ENCODE measurements at places on chromosomes 1 and 21.

DNA sequence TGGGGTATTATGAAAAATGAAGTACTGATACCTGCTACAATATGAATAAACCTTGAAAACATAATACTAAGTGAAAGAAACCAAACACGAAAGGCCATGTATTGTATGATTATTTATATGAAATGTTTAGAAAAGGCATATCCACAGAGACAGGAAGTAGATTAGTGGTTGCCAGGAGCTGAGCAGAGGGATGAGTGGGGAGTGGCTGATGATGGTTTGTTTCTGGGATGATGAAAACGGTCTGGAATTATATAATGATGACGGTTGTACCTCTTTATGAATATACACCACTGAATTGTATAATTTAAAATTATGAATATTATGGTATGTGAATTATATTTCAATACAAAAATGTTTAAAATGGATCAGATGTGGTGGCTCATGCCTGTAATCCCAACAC, 63.8 kb upstream of the MPC2 start:
- no peak for DNase-seq

DNA sequence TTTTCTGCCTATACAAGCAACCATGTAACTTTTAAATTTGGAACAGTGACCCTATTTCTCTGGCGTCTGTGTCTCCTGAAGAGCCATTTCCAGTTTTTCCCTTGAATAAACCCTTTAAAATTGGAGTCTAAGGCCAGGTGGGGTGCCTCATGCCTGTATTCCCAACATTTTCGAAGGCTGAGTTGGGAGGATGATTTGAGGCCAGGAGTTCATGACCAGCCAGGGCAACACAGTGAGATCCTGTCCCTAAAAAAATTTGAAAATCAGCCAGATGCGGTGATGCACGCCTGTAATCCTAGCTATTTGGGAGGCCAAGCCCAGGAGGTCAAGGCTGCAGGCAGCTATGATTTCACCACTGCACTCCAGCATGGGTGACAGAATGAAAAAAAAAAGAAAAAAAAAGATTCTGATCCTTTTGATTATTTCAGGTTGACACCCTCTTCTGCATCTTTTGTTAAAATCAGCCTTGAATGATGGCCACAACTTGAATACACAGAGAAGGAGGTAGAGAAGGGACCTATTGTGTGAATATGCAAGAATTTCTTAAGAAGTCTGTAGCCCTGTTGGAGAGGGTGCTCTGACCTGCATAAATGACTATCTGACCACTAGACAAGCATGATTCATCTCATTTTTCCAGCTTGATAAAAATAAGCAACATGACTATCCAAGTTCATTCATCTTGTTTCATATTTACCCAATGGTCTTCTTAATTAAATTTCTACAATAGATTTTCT, 40.2 kb upstream of the PARP1 start:
- DNase-seq, result no peak

GRCh38 chr1:26820784-26821269, 5.7 kb upstream of the ZDHHC18 start:
- DNase-seq, result peak; percentile 86

GRCh38 chr1:61241411-61241838, 159.1 kb downstream of the NFIA start:
- DNase-seq, result no peak
